NCI-H1092 (cell line): ENCODE measurements at places on chromosomes 11 and 22.

DNA sequence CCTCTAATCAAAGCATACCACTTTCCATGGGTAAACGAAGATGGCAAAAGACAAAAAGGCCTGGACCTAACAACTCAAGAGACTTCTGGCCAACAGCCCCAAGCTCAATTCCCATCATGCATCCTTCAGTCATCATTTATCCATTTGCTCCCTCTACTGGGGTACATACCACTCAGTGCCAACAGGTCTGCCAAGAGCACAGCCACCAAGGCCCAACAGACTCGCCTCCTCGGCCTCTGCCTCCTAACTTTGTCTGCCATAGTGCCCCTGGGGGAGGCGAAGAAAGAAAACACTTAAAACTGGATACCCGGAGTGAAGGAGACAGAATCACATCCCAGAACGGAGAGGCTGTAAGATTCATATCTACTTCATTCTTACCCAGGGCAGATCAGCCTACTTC, 1.1 kb downstream of the HYOU1 start:
- DNase-seq, result no peak

- no peak for DNase-seq
These were observed 1220.2 kb downstream of the JRKL start for GRCh38 chr11:97610000-97610399.

DNA sequence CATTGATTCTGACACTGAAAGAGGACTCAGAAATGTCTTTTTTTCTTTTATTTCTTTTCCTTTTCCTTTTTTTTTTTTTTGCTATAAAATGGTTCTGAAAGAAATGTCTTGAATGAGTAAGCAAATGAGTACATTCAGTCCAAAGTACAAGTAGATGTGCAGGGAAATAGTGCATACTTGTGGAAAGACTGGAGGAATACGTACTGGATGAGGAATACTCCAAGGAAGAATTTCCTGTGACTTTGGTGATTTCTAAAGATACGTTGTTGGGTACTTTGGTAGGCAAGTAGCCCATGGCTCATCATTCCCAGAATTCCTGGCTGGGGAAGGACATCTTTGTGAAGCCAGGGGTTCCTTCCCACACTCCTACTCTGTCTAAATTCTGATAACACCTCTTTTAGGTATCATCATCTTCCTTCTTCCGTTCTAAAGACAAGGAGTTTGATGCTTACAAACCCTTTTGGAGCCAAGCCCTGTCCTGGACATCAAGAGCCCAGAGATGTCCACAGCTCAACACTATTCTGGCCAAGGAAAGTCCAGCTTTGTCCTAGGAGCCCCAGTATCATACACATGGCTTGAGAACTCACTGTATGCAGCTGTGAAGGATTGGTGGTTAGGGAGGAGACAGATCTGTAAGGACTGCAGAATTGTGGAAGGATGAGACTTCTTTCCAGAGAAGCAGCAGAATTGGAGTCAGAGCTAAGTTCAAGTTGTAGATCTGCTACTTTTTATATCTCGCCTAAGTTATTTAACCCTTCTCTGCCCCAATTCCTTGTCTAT, 4.8 kb upstream of the NUP98 start:
- DNase-seq, result no peak

DNA sequence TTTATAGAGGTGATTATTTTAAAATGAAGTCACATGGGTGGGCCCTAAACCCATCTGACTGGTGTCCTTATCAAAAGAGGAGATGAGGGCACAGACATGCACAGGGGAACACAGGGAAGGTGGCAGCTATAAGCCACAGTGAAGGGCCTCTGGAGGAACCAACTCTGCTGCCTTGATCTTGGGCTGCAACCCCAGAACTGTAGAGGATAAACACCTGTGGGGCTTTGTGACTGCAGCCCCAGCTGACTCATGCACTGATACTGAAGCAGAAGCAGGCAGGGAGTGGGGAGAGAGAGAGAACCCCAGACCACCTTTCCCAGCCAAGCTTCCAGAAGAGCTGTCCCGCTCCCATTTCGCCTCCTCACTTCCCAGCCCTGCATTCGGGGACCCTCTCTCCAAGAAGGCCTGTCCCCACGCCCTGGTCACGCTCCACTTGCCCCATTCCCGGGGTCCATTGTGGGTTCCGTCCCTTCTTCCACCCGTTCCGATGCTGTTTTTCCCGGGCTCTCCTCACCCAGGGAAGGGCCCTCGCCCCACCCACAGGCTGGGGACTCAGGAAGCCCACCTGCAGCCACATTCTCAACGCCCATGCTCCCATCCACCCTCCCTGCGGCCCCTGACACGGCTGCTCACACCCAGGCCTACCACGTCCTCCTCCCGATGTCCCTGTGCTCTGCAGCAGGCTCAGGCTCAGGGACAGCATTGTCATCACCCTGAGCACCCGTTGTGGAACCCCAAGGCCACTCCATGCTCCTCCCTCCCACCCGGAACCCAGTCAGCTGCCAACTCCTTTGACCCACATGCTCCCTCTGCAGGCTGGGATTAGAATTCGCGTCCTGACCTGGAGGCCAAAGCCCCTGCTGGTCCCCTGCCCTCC, 90.8 kb upstream of the SHANK2 start:
- DNase-seq, result peak; percentile 39

- DNase-seq, result peak; percentile 65
These were observed 5.5 kb downstream of the PLET1 start for GRCh38 chr11:112255067-112255720.

DNA sequence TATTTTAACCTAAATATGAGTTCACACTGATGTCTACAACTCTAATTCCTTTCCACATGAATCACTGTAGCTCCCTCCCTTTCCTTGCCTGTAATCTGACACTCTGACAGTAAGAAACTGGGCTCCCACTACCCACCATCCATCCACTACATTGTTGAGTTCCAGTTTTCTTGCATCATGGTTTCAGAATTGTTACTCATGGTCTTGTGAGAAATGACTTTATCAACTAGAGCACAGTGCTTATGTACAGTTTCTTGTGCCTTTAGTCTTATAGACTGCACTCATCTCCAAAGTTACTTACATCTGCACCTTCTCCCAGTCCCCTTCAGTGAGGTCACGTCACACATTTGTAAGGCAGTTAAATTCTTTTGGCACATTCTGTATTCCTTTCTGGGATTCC, 78.6 kb downstream of the RTL6 start:
- no peak for DNase-seq

- no peak for DNase-seq
These were observed 418.7 kb upstream of the ANO5 start for GRCh38 chr11:21774212-21774611.

GRCh38 chr22:25488244-25489020, 76.0 kb upstream of the GRK3 start:
- peak; percentile 64 for DNase-seq

DNA sequence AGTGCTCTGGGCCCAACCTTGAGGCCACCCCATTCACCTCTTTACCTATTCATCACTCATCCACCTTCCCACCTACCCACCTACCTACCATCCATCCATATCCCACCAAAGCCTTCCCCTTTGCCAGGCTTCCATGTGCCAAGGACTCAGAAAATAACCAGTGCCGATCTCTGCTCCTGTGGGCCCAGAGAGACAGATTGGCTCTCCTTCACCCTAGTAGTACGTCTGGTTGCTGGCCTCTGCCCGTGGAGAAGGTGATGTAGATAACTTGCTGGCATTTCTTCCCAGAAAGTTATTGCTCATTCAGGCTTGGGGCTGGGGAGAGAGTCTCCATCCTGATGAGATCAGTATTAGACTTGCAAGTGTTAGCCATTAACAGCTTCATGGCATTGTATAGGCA, 45.2 kb downstream of the NEU3 start:
- no peak for DNase-seq

DNA sequence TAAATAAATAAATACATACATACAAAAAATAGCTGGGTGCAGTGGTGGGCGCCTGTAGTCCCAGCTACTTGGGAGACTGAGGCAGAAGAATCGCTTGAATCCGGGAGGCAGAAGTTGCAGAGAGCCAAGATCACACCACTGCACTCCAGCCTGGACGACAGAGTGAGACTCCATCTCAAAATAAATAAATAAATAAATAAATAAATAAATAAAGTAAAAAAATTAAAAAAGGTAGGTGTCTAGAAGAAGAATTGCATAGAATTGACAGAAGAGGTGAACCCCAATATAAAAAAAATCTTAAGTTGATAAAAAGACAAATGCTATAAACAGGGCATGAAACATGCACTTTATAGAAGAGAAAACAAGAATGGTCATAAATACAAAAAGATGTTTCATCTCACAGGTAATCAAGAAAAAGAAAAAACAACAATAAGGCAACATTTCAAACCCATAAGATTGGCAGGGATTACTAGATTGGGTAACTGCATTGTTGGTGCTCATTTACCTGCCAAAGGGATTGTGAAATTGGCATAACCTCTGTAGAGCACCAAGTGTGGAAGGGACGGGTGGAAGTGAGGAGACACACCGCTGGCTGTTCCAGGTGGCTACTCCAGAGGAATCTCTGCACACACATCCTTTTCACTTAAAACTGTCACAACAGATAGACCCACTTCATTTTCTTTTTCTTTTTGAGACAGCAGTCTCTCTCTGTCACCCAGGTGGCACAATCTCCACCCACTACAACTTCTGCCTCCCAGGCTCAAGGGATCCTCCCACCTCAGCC, 44.7 kb downstream of the NF2 start:
- no peak for DNase-seq

DNA sequence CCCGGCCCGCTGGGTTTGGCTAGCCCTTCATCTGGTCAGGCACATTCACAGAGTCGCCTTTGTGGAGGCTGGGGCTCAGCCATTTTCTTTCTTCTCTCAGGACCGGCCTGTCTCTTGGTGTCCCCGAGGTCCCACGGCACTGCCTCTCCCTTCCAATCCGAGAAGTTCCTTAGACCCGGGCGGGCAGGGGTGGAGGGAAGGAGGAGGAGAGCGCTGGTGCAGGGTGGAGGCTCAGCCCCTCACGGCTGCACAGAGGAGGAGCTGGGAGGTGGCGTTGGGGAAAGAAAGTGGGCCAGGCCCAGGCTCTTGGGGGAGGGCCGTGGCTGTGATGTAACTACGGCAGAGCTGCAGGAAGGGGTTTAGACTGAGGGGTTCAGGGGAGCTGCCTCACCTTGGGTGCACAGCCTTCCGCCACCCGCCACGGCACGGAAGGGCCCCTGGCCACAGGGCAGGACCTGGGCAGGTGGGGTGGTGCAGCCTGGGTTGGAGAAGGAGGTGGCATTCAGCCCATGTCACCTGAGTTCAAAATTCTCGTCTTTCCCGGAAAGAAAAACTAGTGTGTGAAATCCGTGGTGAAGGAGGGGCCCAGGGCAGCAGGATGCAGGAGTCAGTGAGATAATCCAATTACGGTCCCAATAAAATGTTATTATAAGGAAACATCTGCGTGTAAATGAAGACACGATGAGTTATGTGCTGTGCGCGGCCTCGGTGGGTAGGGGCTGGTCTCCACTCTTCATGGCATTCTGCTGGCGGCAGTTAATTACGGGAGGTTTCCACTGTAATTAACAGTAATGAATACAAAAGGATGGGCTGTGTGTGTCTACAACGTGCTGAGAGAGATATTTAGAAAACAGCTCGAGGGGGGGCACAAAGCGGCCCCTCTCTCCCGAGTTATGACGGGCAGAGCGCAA, 1.7 kb downstream of the BRSK2 start:
- DNase-seq, result no peak

DNA sequence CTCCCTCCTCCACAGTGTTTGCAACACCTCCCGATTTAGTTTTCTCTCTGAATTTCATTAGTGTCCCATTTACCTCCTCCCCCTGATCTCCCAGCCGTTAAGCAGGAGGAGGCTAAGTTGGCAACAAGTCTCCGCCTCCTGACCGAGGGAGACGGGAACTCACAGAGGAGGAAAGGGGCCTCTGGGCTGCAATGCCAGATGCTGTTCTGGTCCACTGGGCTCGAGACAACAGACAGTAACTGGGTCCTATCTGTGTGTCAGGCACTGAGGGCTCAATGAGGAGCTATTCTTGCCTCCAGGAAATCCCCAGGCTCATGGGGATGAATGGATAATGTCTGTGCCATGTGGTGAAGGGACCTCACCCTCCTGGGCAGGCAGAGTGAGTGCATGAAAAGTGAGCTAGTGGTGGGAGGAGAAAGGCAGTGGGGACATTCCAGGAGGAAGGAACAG, 228.1 kb downstream of the TENM4 start:
- DNase-seq, result no peak

DNA sequence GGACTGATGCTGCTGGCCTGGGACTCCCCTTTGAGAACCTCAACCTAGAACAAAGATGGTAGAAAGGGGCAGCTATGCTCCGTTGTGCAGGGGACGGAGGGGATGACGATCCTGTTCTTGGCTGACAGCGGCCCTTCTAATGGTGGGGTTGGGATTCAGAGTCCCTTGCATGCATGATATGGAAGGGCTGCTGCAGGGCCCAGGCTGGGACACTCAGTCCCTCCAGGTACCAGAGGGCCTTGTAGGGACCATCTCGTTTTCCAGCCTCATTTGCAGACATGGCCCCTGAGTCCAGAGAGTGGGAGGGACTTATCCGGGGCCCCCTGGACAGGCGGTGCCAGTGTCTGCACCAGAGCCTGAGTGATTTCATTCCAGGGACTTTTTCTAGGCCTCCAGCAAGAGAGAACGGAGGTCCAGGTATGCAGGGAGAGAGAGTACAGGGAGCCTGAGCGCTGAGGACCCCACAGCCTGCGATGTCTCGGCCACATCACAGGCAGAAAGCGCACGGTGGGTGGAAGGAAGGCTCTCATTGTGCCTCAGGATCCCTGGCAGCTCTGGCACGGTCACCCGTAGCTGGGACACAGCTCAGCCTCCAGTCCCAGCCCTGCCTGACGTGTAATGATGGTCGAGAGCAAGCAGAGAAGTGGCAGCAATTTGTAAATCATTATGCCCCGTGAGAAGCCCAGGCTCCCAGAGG, 860.8 kb downstream of the TBC1D22A start:
- no peak for DNase-seq

- no peak for DNase-seq
These were observed 333.1 kb downstream of the TBC1D22A start for GRCh38 chr22:47095395-47096122.

- DNase-seq, result no peak
These were observed 501 bp upstream of the PTPN5 start for GRCh38 chr11:18791969-18792628.

GRCh38 chr11:121671283-121672168, 218.8 kb upstream of the SORL1-AS1 start:
- DNase-seq, result peak; percentile 92

- peak; percentile 61 for DNase-seq
These were observed 7.7 kb downstream of the BLID start for GRCh38 chr11:122108192-122108799.
